Lower leg skin (tissue), 4 donors: ENCODE measurements at places on chromosomes 5 and 9. TPM values are rescaled to one million over a fixed set of nuclear protein-coding genes. Genes with fewer than 3 reads are reported as not detected.

The PCDHB4 gene
- total RNA-seq = 1.6 TPM

GRCh38 chr9:9992936-9993335, 619.9 kb downstream of the PTPRD start:
- DNase-seq = no peak

- DNase-seq = no peak
Observed at GRCh38 chr5:67669916-67670315, 473.3 kb upstream of the CD180 start.

GRCh38 chr9:94199776-94200175, 59.3 kb upstream of the ZNF169 start:
- DNase-seq = no peak

GRCh38 chr9:95595721-95596295, 79.0 kb upstream of the PTCH1 start:
- no peak for DNase-seq

GRCh38 chr5:104265531-104266140, 703.0 kb upstream of the NUDT12 start:
- no peak for DNase-seq
